ENCODE measurements at places on chromosomes 5 and 9. TPM values are rescaled to one million over a fixed set of nuclear protein-coding genes. Genes with fewer than 3 reads are reported as not detected.

The IQGAP2 gene
- 22.5 TPM for total RNA-seq

- H3K36me3 ChIP-seq = no peaks in the 10 kb centered on the region
- no peak overlapping the region for H3K27ac ChIP-seq
- no peak overlapping the region for H3K4me3 ChIP-seq
- H3K27me3 ChIP-seq = no peaks in the 10 kb centered on the region
Observed at GRCh38 chr9:88651682-88652633, 117.0 kb downstream of the NXNL2 start.

DNA sequence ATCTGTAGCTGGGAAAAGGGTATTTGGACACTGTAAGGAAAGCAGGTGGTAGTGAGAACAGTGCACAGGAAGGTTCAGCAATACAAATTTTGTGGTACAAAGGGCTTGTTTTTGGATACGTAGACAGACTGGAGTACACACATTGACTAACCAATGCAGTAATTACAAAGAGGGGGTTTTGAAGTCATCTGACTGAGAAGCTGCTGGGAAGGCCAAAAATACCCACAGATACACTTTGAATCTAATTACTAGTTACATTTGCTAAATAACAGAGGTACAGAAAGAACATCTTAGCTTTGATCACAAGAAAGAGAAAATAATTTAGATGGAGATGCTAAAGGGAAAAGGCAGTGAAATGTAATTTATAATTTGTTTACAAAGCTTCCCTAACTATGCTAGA is 45.9 kb downstream of the PKD2L2 start:
- H3K27me3 ChIP-seq = no peaks in the 10 kb centered on the region
- DNase-seq = no peak
- no peaks in the 10 kb centered on the region for H3K4me1 ChIP-seq
- H3K36me3 ChIP-seq = peaks cover 8% of the 10 kb centered on the region
- no peak overlapping the region for H3K27ac ChIP-seq

The FCN2 gene
- total RNA-seq = not detected

DNA sequence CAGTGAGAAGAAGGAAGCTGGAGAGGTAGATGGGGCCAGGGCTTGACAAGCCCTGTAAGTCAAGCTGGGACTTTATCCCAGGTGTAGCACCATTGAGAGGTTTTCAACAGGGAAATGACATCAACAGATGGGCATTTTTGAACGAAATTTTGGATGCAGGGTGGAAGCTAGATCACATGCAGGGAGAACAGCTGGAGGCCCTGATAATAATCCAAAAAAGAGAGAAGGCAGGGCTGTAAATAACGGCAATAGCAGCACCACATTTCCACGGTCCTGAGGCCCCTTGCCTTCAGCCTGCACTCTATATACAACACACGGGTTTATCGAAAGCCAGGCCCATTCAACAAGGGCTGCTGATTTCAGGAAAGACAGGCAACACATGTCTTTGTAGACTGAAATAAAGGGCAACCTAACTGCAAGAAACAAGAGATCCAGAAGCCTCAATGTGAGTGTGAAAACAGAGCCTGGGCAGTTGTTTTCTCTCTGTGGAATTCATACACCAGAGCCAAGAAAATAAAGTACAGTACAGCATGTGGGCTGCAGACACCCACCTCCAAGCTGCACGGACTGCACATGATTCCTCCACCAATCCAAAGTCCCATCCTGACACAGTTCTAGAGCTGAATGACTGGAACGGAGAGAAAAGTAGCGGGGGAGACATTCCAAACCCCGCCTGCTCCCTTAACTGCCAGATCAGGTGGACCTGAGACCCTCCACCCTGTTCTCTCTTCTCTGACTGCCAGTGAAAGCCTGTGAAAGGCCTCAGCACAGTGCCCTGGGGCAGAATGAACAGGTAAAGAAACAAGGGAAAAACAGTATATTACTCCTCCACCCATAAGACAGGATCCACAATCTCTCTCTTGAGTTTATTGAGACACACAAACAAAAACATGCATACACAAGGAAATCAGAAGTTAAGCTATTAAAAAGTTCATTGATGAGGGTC is 36.3 kb downstream of the KLHL3 start:
- no peaks in the 10 kb centered on the region for H3K4me1 ChIP-seq
- no peak overlapping the region for H3K27ac ChIP-seq
- DNase-seq = no peak
- no peaks in the 10 kb centered on the region for H3K36me3 ChIP-seq

DNA sequence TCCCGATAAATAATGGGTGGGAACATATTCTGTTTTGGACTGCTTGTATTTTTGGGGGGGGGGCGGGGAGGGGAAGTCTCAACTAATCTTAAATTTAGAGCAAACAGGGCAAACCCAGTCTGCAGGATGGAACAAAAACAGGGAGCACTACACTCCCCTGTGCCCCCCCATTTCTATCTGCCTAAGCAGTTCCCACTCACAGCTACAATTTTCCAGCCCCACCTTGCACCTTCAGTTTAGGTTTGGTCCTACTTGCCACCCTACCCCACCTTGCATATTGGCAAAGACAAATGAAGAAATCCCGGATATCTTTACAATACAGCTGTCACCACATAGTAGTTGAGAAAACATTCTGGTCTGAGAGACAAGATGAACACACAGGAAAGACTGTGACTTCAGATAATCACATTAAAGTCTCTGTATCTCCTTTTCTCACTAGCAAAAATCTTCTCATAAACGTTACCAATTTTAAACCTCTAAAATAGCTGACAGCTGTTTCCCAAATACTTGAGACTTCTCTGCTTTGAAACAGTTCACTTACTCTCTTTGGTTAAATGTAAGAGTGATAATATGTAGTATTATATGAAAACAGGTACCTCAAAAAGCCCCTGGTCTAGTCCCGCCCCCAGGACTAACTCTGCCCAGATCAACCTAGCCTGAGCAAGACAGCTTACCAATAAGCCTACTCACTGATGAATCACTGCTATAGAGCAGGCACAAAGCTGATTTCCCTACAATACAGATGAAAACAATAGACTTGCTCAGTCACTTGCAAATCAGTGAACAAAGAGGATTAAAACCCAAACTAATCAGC is 5.2 kb upstream of the RAPGEF6 start:
- no peaks in the 10 kb centered on the region for H3K27me3 ChIP-seq
- H3K27ac ChIP-seq = no peak overlapping the region
- no peak for DNase-seq
- H3K4me1 ChIP-seq = no peaks in the 10 kb centered on the region

GRCh38 chr5:69234457-69235268 is at the start of gene CDK7:
TSS of gene CDK7 (plus strand) at chr5:69234886. CDS start at chr5:69234976, 90 bp downstream.
- no peaks in the 10 kb centered on the region for H3K4me1 ChIP-seq
- H3K27me3 ChIP-seq = no peaks in the 10 kb centered on the region
- DNase-seq = peak; percentile 94
- peak within 1 kb of the TSS; percentile 99 for H3K4me3 ChIP-seq
- H3K27ac ChIP-seq = no peak within 1 kb of the TSS

GRCh38 chr5:175862131-175863012 is 9.0 kb upstream of the CPLX2 start:
- DNase-seq = no peak
- H3K36me3 ChIP-seq = no peaks in the 10 kb centered on the region

GRCh38 chr9:79273311-79273710 is 298.5 kb upstream of the TLE4 start:
- H3K27me3 ChIP-seq = no peaks in the 10 kb centered on the region
- no peak overlapping the region for H3K27ac ChIP-seq
- H3K4me3 ChIP-seq = no peak overlapping the region
- no peaks in the 10 kb centered on the region for H3K4me1 ChIP-seq

The IL9 gene
- total RNA-seq = not detected

The SEMA5A gene
- total RNA-seq = 4.3 TPM

DNA sequence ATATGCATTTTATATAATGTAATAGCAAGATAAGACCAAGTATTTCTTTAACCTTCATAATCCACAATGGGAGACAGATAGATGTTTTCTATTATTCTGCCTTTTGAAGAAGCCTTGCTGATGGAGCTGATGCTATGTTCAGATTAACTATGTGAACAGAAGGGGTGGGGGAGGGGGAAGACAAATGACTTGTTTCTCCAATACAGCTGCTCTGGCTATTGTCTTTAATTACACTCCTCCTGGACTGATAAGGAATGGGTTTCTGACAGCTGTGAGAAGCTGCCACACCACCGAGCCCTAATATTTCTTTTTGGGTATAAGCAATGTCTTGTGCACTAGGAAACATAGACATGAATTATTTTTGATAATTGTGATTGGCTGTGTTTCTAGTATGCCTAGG is 62.0 kb downstream of the CAVIN4 start:
- H3K36me3 ChIP-seq = peaks cover 12% of the 10 kb centered on the region
- H3K4me1 ChIP-seq = peaks cover 8% of the 10 kb centered on the region
- DNase-seq = no peak
- no peak overlapping the region for H3K4me3 ChIP-seq

- DNase-seq = no peak
- H3K4me3 ChIP-seq = no peak overlapping the region
- peaks cover 48% of the 10 kb centered on the region for H3K27me3 ChIP-seq
- no peaks in the 10 kb centered on the region for H3K36me3 ChIP-seq
- H3K27ac ChIP-seq = no peak overlapping the region
Observed at GRCh38 chr5:139901986-139902385, 106.4 kb downstream of the PSD2 start.

DNA sequence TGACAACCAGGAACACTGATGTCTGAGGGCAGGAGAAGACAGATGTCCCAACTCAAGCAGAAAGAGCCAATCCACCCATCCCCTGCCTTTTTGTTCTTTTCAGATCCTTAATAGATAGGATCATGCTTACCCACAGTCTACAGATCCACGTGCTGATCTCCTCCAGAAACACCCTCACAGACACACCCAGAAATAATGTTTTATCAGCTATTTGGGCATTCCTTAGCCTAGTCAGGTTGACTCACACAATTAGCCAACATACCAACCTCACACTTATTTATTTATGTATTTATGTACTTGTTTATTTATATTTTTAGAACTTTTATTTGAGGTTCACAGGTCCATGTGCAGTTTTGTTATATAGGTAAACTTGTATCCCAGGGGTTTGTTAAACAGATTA is 151.5 kb upstream of the IL12B start:
- no peak for DNase-seq
- H3K4me3 ChIP-seq = no peak overlapping the region
- no peaks in the 10 kb centered on the region for H3K27me3 ChIP-seq
- H3K36me3 ChIP-seq = no peaks in the 10 kb centered on the region

- no peak for DNase-seq
- no peak overlapping the region for H3K4me3 ChIP-seq
- H3K4me1 ChIP-seq = no peaks in the 10 kb centered on the region
- no peaks in the 10 kb centered on the region for H3K36me3 ChIP-seq
- H3K27me3 ChIP-seq = no peaks in the 10 kb centered on the region
- no peak overlapping the region for H3K27ac ChIP-seq
Observed at GRCh38 chr9:134243778-134244467, 79.6 kb upstream of the RNU6ATAC start.

DNA sequence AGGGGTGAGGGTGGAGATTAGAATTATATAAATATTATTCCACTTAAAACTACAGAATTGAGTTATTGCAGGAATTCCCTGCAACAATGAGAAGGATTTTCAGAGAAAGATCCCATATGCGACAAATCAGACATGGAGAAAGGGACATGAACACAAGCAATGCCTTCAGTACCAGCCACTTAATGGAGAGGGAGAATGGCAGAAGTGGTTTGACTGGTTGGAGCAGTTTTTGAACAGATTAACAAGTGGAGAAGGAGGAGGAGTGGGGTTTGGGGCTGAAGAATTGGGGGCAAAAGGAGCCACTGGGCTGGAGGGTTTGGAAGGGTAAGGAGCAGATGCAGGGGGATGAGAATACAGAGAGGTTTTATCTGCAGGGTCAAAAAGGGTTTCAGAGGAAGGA is 620.9 kb upstream of the PTPRD start:
- peaks cover 9% of the 10 kb centered on the region for H3K36me3 ChIP-seq
- H3K4me3 ChIP-seq = no peak overlapping the region
- no peaks in the 10 kb centered on the region for H3K27me3 ChIP-seq
- no peak overlapping the region for H3K27ac ChIP-seq

- H3K4me3 ChIP-seq = no peak overlapping the region
- no peak overlapping the region for H3K27ac ChIP-seq
- H3K27me3 ChIP-seq = no peaks in the 10 kb centered on the region
- H3K4me1 ChIP-seq = peaks cover 3% of the 10 kb centered on the region
- DNase-seq = no peak
- H3K36me3 ChIP-seq = no peaks in the 10 kb centered on the region
Observed at GRCh38 chr9:21505425-21506179, 23.5 kb upstream of the IFNE start.

All from H9 (cell line).